D341Med (cell line): ENCODE measurements at places on chromosomes 2 and 18.
A peak's percentile ranks its signal among the peaks of the same experiment; 100 is the strongest.

DNA sequence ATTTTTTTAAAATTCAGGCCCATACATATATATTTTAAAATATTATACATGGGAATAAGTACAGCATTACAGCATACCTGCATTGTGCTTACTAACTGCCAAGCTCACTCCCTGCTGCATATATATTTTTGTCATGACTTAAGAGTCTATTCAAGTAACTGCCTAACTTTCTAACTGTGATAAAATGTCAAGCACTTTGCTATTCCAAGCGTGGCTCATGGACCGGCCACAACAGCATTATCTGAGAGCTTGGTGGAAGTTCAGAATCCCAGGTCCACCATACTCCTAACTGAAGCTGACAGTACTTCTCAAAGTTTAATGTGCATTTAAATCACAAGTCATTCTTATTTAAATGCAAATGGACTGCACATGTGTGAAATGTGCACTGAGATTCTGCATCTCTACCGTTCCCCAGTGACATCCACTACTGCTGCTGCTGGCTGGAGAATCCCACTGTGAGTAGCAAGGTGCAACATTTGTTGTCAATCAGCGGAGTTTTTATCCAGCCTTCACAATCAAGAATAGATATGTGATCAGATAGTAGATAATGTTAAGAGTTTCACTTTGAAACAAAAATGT lies 79.1 kb downstream of the DYM start:
- DNase-seq: no peak

- no peak for DNase-seq
These were observed 384.0 kb downstream of the NBAS start for GRCh38 chr2:15177103-15177502.

GRCh38 chr2:17363846-17364245 lies 154.4 kb downstream of the RAD51AP2 start:
- DNase-seq: no peak

GRCh38 chr2:66095820-66096345 lies 339.0 kb upstream of the MEIS1 start:
- DNase-seq: no peak

GRCh38 chr2:51413726-51414125 lies 381.8 kb upstream of the NRXN1 start:
- no peak for DNase-seq

GRCh38 chr2:46801731-46802664 lies 113.6 kb downstream of the MCFD2 start:
- DNase-seq: peak; percentile 17

DNA sequence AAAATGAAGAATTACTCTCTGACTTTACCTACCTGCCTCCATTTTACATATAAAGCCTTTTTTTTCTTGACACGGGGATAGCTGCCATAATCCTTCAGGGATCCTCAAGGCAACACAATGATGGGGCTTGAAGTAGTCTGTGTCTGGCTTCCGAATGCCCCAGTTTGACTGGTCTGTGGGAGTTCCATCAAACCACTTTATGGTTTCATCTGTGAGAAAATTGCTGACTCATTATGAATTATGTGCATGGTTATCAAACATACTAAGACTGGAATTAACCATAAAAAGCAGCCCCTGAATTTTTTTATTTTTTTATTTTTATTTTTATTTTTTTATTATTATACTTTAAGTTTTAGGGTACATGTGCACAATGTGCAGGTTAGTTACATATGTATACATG lies 117.5 kb downstream of the PLA2R1 start:
- DNase-seq: no peak

DNA sequence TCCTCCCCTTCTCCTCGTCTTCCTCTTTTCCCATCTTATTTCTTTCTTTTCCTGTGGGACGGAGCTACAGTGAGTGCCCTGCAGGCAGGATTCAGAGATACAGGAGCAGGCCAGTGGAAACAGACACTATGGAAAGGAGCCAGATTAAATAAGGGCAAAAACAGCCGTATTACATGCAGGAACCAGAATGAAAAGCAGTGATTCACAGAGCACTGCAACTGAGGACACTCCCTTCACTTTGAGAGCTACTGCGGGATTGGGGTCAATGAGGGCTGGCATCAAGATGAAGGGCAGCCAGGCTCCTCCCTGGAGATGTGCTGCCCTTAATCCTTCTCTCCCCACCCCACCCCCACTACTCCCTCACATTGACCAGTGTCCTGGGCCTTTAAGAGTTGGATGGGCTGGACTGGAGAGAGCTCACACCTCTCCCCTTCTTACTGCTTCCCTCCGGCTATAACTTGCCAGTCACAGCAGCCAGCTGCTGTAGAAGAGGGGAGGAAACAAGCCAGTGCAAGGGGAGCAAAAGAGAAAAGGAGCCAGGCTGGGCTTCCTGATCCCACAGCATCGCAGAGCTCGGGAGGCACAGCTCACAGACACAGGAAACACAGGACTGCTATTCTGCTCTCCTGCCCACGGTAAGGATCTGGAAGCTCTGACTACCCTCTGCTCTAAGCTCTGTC lies at the start of gene PLCD4:
Gene PLCD4, plus strand, starts transcription at position 464 of the 680 bp plus-strand sequence. CDS start 7,841 bp downstream, outside the sequence.
- DNase-seq: no peak

GRCh38 chr2:229852565-229852964 lies 69.2 kb downstream of the TRIP12 start:
- no peak for DNase-seq

DNA sequence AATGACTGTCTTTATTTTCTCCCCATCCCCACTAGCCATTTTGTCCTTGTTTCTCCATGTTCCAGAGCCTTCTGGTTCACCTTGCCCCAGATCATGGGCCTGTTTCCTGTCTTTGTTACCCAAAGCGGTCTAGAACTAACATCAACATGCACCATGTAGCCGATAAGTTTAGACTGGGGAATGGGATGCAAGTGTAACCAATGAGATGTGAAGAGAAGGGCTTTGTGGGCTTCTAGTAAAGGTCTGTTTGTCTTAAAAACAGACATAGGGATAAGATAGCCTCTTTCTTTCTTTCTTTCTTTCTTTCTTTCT lies 25.7 kb downstream of the INPP5D start:
- DNase-seq: no peak
